PC-9 (cell line): ENCODE measurements at places on chromosomes 12 and 14. TPM values are rescaled to one million over a fixed set of nuclear protein-coding genes. Genes with fewer than 3 reads are reported as not detected.

Gene CCDC38
- total RNA-seq, result 0.25 and 0.35 TPM in 2 replicates

Gene ASB2
- total RNA-seq, result not detected in 2 replicates

DNA sequence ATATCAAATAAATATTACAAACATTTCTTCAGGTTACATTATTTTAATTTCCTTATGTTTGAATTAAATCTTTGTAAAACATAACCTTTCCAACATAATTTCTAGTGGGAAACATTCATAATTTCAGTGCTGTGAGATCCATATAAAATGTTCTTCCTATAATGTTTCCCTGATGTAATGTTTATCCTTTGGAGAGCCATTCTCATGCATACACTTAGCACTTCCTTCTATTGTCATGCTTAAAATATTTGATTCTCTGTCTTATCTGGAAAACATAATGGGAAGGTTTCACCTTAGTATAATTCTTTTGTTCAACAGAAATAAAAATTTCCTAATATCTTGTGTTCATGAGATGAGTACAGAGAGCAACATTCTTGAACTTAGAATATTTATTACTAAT lies 472.5 kb downstream of the ADAMTS20 start:
- DNase-seq, result no peak
- H3K27ac ChIP-seq, result no peak overlapping the region
- H3K4me1 ChIP-seq, result no peaks in the 10 kb centered on the region
- H3K36me3 ChIP-seq, result no peaks in the 10 kb centered on the region
- H3K27me3 ChIP-seq, result no peaks in the 10 kb centered on the region
- H3K4me3 ChIP-seq, result no peak overlapping the region

- H3K4me3 ChIP-seq, result no peak overlapping the region
- DNase-seq, result no peak
- H3K4me1 ChIP-seq, result peaks cover 3% of the 10 kb centered on the region
- no peak overlapping the region for H3K27ac ChIP-seq
- peaks cover 4% of the 10 kb centered on the region; the same call in 1 of the 2 replicates for H3K27me3 ChIP-seq
These were observed 6.1 kb upstream of the PRKAB1 start for GRCh38 chr12:119661882-119662281.

DNA sequence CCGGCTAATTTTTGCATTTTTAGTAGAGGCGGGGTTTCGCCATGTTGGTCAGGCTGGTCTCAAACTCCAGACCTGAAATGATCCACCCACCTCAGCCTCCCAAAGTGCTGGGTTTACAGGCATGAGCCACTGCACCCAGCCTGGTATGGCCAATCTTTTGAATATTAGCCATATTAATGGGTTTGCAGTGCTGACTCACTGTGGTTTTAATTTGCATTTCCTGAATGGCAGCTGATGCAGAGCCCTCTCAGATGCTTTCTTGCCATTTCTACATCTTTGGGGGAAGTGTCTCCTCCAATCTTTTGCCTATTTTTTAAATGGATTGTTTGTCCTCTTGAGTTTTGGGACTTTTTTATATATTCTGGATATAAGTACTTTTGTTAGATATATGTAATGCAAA lies 55.5 kb upstream of the NPAS3 start:
- DNase-seq, result no peak
- no peaks in the 10 kb centered on the region for H3K27me3 ChIP-seq
- no peak overlapping the region for H3K27ac ChIP-seq

Gene PXN
- 191 and 218 TPM in 2 replicates for total RNA-seq

- no peaks in the 10 kb centered on the region for H3K27me3 ChIP-seq
- no peak within 1 kb of the TSS for H3K27ac ChIP-seq
- peaks cover 27% of the 10 kb centered on the region for H3K4me1 ChIP-seq
- H3K4me3 ChIP-seq, result peak within 1 kb of the TSS; percentile 68
These were observed at the start of gene MARCHF9 for GRCh38 chr12:57754411-57755193. Gene MARCHF9 (plus strand): TSS chr12:57755103. CDS start chr12:57755529, 426 bp downstream.

Gene IRAK4
- total RNA-seq, result 10.0 and 10.1 TPM in 2 replicates

Gene OASL
- total RNA-seq, result 1.7 and 2.7 TPM in 2 replicates

DNA sequence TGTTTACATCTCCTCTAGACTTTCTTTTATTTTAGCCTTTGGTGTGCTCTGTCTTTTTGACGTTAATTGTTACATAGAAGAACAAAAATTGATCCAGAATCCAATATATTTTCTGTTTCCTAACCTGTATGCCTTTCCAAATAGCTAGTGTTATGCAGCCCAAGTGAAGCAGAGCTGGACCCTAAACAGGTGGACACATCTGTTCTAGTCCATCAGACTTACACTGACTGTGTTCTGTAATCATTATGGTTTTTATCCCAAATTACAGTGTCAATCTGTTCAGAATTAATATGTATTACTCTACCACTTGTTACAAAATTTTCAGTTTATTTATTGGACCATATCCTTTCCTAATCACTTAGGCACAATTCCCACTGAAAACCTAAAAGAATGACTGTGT lies 176.8 kb upstream of the FOXG1 start:
- H3K4me3 ChIP-seq, result no peak overlapping the region
- no peaks in the 10 kb centered on the region for H3K4me1 ChIP-seq
- no peak overlapping the region for H3K27ac ChIP-seq
- no peaks in the 10 kb centered on the region for H3K27me3 ChIP-seq
- H3K36me3 ChIP-seq, result no peaks in the 10 kb centered on the region

Gene ATL1
- total RNA-seq, result 3.8 and 4.3 TPM in 2 replicates

Gene DCP1B
- 6.2 and 6.8 TPM in 2 replicates for total RNA-seq
